Breast epithelium (tissue), 4 donors: ENCODE measurements at places on chromosomes 13 and 19.

GRCh38 chr19:50537769-50538230 lies 24.1 kb upstream of the ASPDH start:
- DNase-seq, result peak; percentile 67
- no peaks in the 10 kb centered on the region for H3K27me3 ChIP-seq
- H3K27ac ChIP-seq, result no peak overlapping the region
- H3K4me3 ChIP-seq, result no peak overlapping the region
- H3K4me1 ChIP-seq, result no peaks in the 10 kb centered on the region

DNA sequence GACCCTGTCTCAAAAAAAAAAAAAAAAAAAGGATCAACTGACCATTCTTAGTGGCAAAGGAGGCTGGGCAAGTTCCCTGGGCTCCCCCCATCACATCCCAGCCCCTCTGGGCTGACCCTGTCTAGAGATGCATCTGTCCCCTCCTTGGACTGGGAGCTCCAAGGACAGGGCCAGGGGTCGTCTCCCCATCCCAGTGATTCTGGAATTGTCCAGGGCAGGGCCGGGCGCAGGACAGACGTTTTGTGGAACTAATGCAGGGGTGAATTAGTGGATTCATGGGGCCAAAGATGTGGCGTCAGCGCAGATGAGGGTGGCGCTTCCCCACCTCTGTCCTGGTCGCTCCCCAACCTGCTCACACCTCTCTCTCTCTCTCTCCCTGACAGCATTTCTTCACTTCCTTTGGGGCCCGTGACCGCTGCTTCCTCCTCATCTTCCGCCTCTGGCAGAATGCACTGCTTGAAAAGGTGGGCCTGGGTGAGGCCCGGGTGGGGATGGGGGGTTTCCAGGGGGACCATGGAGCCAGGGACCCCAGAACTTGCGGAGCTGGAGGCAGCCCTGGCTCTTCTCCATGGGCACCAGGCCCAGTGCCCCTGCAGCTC lies 11.1 kb downstream of the GRAMD1A start:
- H3K27ac ChIP-seq, result peak overlapping the region; percentile 34
- no peaks in the 10 kb centered on the region for H3K36me3 ChIP-seq
- H3K4me1 ChIP-seq, result no peaks in the 10 kb centered on the region
- DNase-seq, result no peak

DNA sequence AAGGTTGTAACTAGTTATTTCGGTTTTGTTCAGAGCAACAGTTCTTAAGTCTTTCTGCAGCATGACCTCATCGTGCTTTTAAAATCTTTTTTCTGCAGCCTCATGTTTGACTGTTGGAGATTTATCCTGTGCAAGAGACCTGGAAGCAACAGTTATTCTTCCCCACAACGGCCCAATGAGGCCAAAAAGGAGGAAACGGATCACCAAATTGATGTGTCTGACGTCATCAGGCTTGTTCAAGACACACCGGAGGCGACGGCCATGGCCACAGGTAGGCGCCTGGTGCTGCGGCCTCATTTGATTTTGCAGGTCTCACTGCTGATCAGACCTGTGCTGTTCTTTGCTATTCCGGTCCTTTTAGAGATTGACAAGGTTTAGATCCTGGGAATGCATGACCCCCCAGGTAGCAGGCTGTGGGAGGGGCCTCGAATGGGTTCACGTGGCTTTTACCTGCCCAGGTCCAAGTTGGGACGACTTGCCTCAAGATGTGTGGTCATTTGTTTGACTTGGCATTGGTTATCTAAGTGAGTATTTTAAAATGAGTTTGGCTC lies 66.8 kb upstream of the MCF2L start:
- peak; percentile 75 for DNase-seq
- H3K4me3 ChIP-seq, result peak overlapping the region; percentile 5
- H3K36me3 ChIP-seq, result no peaks in the 10 kb centered on the region

- DNase-seq, result no peak
- H3K36me3 ChIP-seq, result no peaks in the 10 kb centered on the region
- no peaks in the 10 kb centered on the region for H3K4me1 ChIP-seq
- no peaks in the 10 kb centered on the region for H3K27me3 ChIP-seq
Measured at GRCh38 chr13:40484101-40484800, 182.2 kb downstream of the FOXO1 start.
